ENCODE measurements at places on chromosomes 5 and 9. TPM values are rescaled to one million over a fixed set of nuclear protein-coding genes. Genes with fewer than 3 reads are reported as not detected.

Gene ASPN
- 81.0 TPM for total RNA-seq

Gene CCNB1
- total RNA-seq: 26.3 TPM

Gene C5orf34
- total RNA-seq: 4.4 TPM

Gene CDX1
- not detected for total RNA-seq

Gene GABBR2
- 37.1 TPM for total RNA-seq

Gene NEURL1B
- 21.6 TPM for total RNA-seq

Gene ABL1
- total RNA-seq: 82.9 TPM

Gene RLN2
- total RNA-seq: not detected

Gene IGIP
- total RNA-seq: 14.5 TPM

Gene PCDHA1
- total RNA-seq: 0.71 TPM

Gene IFNB1
- not detected for total RNA-seq

Gene GRM6
- 38.8 TPM for total RNA-seq

Gene FOXI1
- not detected for total RNA-seq

Gene MLANA
- 27.2 TPM for total RNA-seq

Gene OR1J2
- not detected for total RNA-seq

Gene HSPA4
- 148 TPM for total RNA-seq

Gene SLCO6A1
- not detected for total RNA-seq

Gene TAF11L11
- total RNA-seq: not detected

Gene SLF1
- total RNA-seq: 26.4 TPM

Gene RXRA
- total RNA-seq: 31.5 TPM

Gene ANKRD33B
- 138 TPM for total RNA-seq

Gene NAIP
- total RNA-seq: 32.2 TPM

Gene PCDHGA11
- 19.0 TPM for total RNA-seq

Gene CMBL
- total RNA-seq: 13.4 TPM

Gene CEL
- total RNA-seq: 0.77 TPM

Gene TRAPPC13
- total RNA-seq: 52.0 TPM

Gene TBCA
- 73.8 TPM for total RNA-seq

Gene AGXT2
- not detected for total RNA-seq

Gene AMBP
- not detected for total RNA-seq

Gene CSF2
- total RNA-seq: not detected

Gene GARIN3
- total RNA-seq: not detected

Gene IFNA21
- not detected for total RNA-seq

Gene F2RL2
- 4.0 TPM for total RNA-seq

Gene MAPKAP1
- total RNA-seq: 65.3 TPM

Gene N4BP3
- total RNA-seq: 10.6 TPM

Gene PCDHB4
- 4.5 TPM for total RNA-seq

Gene TMEM174
- total RNA-seq: not detected

Gene SAXO1
- total RNA-seq: 0.05 TPM

Gene SPINK6
- not detected for total RNA-seq

Gene GPR21
- 7.7 TPM for total RNA-seq

Gene HTR4
- total RNA-seq: 0.27 TPM

Gene SLC25A46
- total RNA-seq: 93.6 TPM

Gene CD14
- total RNA-seq: 22.0 TPM

Gene STPG3
- not detected for total RNA-seq

Gene CDC20B
- total RNA-seq: 0.38 TPM

Gene NEUROG1
- 5.9 TPM for total RNA-seq

Gene EGFLAM
- 75.3 TPM for total RNA-seq

Gene TXNDC8
- not detected for total RNA-seq

Gene CCDC152
- total RNA-seq: 6.1 TPM

Gene FBP2
- 1.0 TPM for total RNA-seq

Gene RETREG1
- total RNA-seq: 39.2 TPM

Data from camera-type eye (tissue), 1 donor.